ENCODE measurements at places on chromosomes 7 and 10.

DNA sequence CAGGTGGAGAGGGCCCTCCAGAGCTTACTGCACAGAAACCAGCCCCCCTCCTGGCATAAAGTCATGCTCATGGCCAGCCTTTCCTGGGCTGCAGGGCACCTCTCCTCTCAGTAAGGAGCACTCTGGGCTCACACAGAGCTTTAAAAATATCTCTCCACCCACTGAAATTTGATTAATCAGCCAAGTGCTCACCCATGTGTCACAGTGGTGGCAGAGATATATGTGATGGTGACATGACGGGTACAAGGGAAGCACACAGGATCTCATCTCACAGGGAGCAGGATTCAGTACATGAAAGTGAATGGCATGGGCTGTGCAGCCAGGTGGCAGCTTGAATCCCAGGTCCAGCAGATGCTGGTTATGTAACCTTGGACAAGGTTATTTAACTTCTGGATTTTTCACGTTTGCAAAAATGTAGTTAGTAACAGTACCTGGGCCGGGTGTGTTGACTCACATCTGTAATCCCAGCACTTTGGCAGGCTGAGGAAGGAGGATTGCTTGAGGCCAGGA, 144.8 kb downstream of the CALN1 start:
- DNase-seq: no peak

DNA sequence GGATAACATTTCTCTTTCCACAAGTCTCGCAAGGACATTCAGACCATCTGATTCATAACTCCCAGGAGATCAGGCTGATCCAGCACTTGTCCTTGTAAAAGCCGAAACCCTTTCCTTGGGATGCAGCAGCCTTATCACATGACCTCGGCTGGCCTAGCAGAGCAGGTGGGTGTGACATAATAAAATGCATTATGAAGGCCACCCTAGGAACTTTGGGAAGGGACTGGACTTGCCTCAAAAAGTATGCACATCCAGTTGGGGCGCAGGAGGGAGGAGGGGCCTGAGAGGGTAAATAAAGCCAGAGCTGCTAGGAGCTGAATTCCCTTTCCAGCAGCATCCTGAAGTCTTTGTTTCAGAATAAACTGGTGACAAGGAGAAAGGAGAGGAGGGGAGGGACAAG, 260.8 kb downstream of the SNX13 start:
- DNase-seq: no peak

DNA sequence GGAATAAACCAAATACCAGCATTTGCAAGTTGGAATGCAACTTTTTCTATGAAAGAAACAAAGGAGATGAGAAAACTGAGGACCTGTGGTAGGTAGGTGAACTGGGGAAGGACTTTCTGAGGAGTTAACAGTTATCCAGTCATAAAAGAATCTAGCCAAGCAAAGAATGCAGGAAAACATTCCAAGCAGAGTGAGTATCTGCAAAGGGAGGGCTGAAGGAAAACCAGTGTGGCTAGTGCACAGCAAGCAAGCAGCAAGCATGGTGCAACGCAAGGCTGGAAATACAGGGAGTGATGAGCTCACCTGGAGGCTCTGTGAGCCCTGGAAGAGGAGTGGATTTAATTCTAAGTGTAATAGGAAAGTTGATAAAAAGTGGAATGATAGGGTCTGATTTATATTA, 44.0 kb downstream of the RTKN2 start:
- DNase-seq: no peak

GRCh38 chr7:2607122-2607922, 24.5 kb upstream of the TTYH3 start:
- DNase-seq: no peak
